Panc1 (cell line): ENCODE measurements at places on chromosomes 1 and 21.
A peak's percentile ranks its signal among the peaks of the same experiment; 100 is the strongest.

GRCh38 chr1:73356485-73356884 is 841.5 kb downstream of the LRRIQ3 start:
- DNase-seq, result no peak
- no peaks in the 10 kb centered on the region for H3K27me3 ChIP-seq
- no peak overlapping the region for H3K27ac ChIP-seq
- H3K4me3 ChIP-seq, result no peak overlapping the region

DNA sequence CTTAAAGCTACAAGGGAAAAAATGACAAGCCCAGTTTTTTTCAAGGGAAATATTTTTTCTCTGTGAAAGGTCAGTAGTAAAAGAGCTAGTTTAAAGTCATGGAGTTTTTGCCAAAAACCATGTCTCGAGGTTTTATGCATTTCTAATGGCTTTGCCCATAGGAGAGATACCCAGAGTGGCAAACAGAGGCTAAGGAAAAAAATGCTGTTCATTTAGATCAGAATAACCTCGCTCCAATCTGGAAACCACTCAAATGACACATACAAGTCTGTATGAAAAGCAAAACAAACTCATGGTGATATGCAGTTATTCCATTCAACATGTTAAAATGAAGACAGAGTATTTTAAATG is 36.9 kb upstream of the EDEM3 start:
- H3K27ac ChIP-seq, result no peak overlapping the region
- H3K4me3 ChIP-seq, result no peak overlapping the region
- no peak for DNase-seq
- H3K36me3 ChIP-seq, result no peaks in the 10 kb centered on the region
- H3K4me1 ChIP-seq, result no peaks in the 10 kb centered on the region

DNA sequence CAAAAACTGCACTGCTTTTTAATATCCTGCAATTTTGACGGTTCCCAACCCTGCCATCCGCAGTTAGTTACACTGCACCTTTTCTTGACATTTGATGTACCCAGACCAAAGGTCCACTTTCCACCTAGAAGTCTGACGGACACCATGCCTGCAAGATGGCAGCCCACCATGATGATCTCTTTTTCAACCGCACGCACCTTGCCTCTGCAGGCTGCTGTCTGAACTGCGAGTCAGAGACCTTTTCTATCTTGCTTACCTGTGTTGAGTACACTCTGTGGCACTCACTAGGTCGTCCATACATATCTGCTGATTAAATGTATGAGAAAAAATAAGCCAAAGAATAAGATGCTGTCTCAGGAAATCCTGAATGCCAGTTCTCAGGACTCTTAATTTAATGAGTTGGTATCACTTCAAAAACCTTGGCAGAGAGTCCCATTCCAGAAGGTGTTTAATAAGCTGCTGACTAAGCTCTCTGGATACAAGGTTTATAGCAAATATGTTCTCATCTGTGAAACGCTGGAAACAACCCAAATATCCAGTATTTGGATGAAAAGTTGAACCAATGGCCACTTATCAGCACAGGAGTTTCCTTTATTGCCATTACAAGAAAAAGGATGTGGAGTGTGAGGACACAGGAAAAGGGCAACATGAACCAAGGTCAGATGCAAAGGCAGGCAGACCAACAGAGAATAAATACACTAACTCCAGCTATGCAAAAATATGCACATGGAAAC is 37.9 kb downstream of the GNG12 start:
- H3K4me1 ChIP-seq, result peaks cover 29% of the 10 kb centered on the region
- H3K27ac ChIP-seq, result no peak overlapping the region
- H3K4me3 ChIP-seq, result no peak overlapping the region
- no peak for DNase-seq
- H3K36me3 ChIP-seq, result no peaks in the 10 kb centered on the region

DNA sequence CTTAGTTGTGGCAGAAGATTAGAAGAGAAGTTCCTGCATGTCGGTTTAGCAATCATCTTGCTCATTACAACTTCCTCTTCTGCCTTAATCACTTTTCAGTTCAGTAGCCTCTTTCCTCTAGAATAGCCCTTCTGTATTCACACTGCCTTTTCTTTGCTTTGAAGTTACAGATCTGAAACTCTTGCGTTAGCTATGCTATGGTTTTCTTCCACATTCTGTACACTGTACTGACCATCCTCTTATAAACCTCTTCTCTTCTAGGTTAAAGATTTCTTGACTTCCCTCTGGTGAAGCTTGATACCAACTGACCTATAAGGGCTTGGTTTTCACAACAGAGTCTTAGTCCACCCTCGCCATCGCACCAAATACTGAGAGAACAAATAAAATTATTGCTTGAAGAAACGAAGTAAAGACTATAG is 35.0 kb downstream of the C21orf91 start:
- H3K36me3 ChIP-seq, result no peaks in the 10 kb centered on the region
- H3K27me3 ChIP-seq, result no peaks in the 10 kb centered on the region
- no peak for DNase-seq
- no peaks in the 10 kb centered on the region for H3K4me1 ChIP-seq
- no peak overlapping the region for H3K4me3 ChIP-seq

DNA sequence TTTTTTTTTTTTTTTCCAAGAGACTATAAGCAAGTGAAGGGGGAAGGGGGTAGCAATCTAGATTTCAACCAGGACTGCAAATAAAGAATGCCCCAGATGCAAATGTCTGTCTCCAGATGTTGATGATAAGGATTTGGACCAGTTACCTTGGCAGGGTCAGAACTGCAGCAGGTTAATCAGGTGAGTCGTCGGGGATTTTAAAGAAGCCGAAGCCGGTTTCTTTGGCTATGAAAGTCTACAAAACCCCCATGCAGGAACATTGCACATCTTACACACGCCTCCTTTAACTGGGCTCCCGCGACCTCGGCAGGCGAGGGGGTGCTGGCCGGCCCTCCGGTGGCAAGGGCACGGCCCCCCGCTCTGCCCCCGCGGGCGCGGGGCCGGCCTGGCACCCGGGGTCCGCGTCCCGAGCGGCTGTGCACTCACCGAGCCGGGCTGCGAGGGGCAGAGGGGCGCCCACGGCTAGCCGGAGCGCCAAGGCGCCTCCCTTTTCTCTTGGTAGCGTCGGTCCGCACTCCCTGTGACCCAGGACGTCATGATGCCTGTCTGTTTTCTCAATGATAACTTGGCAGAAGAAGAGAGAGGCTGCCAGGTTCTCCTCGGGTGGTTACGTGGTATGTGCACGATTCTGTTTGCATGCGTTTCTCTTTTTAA is 366.3 kb upstream of the ESRRG start:
- DNase-seq, result no peak
- H3K4me1 ChIP-seq, result no peaks in the 10 kb centered on the region
- no peaks in the 10 kb centered on the region for H3K36me3 ChIP-seq
- peak overlapping the region; percentile 39 for H3K4me3 ChIP-seq

DNA sequence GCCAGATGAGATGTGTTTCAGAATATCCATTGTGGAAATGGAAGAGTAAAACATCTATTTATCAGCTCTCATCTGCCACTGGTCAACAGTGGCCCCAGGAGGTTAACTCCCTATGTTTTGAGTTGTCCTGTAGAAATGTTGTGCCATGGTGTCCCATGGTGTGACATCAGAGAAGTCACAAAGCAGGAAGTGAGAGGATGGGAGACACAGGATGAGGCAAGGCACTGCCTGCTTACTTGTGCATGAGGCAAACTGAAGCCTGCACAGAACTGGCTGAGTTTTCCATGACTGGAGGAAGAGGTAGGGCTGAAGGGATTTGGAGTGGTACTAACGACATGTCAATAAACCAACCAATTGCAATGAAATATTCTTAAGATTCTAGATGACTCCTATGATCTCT is 131.5 kb upstream of the ZNF644 start:
- no peak for DNase-seq
- no peak overlapping the region for H3K27ac ChIP-seq
- no peaks in the 10 kb centered on the region for H3K36me3 ChIP-seq
- H3K27me3 ChIP-seq, result 0 out of 2 replicates have a peak, but pooled peaks cover 2% of the 10 kb centered on the region

DNA sequence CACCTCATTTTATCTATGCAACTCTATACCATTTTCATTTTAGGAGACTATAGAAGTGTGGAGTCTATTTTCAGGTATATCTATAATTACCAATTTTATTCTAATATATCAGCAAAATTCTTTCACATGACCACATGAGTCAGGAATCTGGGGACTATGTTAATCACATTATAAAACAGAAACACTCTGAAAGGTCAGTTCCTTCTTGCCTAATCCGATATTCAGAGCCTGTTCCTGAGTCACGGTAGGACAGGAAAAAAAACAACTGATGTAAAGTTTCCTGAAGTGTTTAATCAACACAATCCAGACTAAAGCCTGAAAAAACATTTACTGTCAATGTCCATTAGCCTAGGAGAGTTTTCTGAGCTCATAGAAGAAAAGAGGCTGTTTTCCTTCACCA is 1902.3 kb downstream of the NCAM2 start:
- no peaks in the 10 kb centered on the region for H3K27me3 ChIP-seq
- H3K36me3 ChIP-seq, result no peaks in the 10 kb centered on the region
- no peak overlapping the region for H3K27ac ChIP-seq
- no peak for DNase-seq
- no peaks in the 10 kb centered on the region for H3K4me1 ChIP-seq

DNA sequence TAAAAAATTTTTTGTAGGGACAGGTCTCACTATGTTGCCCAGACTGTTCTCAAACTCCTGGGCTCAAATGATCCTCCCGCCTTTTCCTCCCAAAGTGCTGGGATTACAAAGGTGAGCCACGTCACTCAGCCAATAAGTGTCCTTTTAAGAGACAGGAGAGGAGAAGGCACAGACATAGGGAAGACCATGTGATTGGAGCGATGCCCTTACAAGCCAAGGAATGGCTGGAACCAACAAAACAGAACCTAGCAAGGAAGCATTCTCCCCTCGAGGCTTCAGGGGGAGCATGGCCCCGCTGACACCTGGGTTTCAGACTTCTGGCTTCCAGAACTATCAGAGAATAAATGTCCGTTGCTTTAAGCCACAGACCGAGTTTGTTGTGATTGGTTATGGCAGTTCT is 37.0 kb downstream of the NDUFS5 start:
- H3K4me3 ChIP-seq, result no peak overlapping the region
- no peaks in the 10 kb centered on the region for H3K27me3 ChIP-seq
- no peak for DNase-seq
- H3K4me1 ChIP-seq, result no peaks in the 10 kb centered on the region
- no peaks in the 10 kb centered on the region for H3K36me3 ChIP-seq
- no peak overlapping the region for H3K27ac ChIP-seq

DNA sequence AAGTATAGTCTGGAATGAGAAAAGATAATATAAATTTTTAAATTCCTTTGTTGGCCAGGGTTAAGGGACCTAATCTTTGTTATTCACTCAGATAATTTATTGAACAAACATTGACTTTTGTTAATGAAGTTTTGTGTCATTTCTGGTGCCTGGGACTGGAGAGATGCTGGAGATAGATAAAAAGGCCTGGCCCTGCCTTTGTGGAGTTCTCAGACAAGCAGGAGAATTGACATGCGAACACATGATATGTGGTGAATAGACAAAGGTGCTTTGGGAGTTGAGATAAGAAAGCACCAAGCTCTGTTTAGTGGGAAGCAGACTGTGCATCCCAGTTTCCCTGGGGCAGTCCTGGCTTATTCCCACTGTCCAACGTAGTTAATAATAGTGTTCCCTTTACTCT is 8.5 kb downstream of the C1orf21 start:
- H3K27ac ChIP-seq, result no peak overlapping the region
- no peaks in the 10 kb centered on the region; the same call in none of the 2 replicates for H3K27me3 ChIP-seq
- H3K4me3 ChIP-seq, result no peak overlapping the region
- no peaks in the 10 kb centered on the region for H3K4me1 ChIP-seq
- no peak for DNase-seq

GRCh38 chr1:246492611-246493245 is 14.4 kb downstream of the SMYD3 start:
- peak; percentile 39 for DNase-seq
- H3K27me3 ChIP-seq, result no peaks in the 10 kb centered on the region
- H3K27ac ChIP-seq, result no peak overlapping the region

- peaks cover 26% of the 10 kb centered on the region for H3K4me1 ChIP-seq
- no peak for DNase-seq
- H3K4me3 ChIP-seq, result no peak overlapping the region
- no peaks in the 10 kb centered on the region for H3K27me3 ChIP-seq
These were observed 3.6 kb upstream of the FOXD2 start for GRCh38 chr1:47434051-47434842.

DNA sequence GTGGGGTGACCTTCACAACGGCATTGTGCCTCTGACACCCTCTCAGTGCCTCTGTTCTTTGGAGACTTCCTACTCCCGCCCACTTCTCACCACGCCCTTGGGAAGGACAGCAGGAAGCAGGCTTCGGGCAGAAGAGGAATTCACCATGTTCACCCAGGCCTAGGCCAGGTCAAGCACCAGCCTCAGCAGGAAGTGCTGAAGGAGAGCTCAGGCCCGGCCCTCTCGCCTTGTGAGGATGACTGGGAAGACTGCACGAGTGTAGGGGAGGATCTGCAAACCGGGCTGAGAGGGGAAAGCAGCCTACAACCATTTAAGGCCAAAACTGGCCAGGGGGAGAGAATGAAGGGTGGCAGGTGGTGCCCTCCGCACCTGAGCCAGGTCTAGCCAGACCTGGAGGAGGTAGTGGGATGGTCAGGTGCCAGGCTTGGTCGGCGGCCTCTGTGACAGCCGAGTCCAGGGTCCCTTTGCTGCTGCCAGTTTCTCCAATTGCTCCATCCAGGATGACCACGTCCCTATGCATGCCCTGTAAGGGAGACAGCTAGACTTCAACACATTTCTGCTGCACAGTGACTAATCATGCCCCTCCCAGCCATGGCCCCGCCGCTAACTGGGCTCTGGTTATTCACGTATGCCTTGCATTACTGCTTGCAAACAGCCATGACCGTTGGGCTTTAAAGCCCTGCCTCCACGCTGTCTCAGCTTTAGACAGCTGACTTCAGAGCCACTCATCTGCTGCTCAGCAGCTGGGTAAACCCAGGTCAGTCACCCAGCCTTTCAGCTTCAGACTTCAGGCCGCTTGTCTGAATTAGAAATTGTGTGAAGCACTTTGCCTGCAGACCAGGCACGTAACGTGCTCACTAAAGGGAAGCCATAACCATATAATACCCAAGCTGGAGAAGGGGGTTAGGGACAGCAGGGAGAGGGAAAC is 8.9 kb downstream of the MRTO4 start:
- H3K36me3 ChIP-seq, result peaks cover 9% of the 10 kb centered on the region; the same call in 1 of the 2 replicates
- no peak for DNase-seq
- H3K27ac ChIP-seq, result no peak overlapping the region; the same call in 1 of the 2 replicates
- no peak overlapping the region for H3K4me3 ChIP-seq
